ENCODE measurements at places on chromosomes 4 and X.

- no peak for DNase-seq
These were observed 94.7 kb downstream of the EDA2R start for GRCh38 chrX:66544181-66544580.

GRCh38 chrX:31298916-31299315, 227.1 kb upstream of the FTHL17 start:
- no peak for DNase-seq

DNA sequence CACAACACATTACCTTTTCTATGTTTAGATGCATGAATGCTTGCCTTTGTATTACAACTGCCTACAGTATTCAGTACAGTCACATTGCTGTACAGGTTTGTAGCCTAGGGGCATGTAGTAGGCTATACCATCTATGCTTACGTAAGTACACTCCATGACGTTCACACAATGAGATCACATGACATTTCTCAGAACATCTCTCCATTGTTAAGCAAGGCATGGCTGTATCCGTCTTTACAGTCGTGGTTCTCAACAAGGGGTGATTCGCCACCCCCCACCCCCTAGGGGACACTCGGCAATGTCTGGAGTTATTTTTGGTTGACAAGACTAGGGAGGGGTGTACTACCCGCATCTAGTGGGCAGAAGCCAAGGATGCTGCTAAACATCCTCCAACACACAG, 12.1 kb downstream of the CD99L2 start:
- DNase-seq: no peak

DNA sequence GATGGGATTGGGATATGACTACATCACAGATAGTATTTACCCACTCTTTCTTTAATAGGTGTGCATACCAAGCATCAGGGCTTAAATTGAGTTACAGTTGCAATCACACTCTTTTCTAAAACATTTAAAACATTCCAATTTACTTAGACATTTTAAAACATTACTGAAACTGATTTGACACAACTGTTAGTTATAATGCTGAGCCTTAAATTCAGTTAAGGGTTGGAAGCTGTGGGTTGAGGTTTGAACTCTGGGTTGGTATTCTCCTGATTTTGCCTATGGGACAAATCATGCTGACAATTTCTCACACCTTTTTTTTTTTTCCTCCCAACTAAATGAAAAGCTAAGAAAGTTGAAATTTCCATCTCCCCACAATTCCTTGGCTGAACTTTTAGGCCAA, 16.3 kb downstream of the SLIT2 start:
- DNase-seq: no peak

DNA sequence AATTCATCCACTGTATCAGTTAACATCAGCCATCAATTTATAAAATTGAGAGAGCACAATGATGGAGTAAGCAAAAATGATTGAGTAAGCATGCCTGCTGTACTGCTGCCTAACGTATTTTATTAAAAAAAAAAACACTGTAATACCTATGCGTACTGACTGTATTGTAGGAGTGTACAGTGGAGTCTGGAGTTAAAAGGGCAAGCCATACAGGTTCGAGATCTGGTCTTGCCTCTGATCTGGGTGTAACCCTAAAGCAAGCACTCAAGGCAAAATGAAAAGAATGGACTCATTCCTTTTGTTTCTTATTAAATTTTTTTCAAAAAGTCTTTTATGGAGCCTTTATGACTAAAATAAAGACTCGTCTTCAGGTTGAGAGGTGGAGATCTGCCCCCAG, 894.2 kb upstream of the INTU start:
- no peak for DNase-seq

GRCh38 chrX:47933946-47934345, 69.8 kb downstream of the ZNF182 start:
- DNase-seq: no peak

DNA sequence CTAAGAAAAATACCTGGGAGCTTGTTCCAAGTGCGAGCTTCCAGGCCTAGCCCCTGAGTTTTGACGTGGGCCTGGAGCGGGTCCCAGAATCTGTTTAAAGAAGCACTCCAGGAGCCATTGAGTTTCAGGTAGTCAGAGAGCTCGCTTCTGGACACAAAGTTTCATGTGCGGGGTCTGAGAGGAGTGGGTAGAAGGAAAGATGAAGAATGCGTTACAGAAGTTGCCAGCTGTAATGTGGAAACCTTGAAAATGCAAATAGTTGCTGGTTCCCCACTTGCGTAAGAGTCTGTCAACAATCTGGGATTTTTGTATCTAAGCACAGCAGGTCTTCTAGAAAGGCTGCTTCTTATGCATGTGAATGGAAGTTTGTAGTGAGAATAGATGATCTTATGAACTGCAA, 77.5 kb upstream of the CLCN4 start:
- no peak for DNase-seq

DNA sequence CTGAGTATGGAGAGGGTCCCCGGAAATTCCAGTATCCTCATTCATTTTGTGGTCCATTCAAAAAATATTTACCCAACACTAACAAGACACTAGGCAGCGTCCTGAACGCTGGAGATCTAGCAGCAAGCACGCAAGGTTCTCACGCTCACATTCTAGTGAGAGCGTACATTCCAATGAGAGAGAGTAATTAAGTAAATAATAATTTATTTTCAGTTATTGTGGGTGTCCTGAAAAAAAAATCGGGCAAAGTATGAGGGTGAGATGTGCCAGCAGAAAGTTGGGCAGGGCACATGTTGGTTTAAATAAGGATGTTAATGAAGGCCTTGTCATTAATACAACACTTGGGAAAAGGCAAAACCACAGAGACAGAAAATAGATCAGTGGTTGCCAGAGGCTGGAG, 4.0 kb upstream of the TMEM156 start:
- no peak for DNase-seq

DNA sequence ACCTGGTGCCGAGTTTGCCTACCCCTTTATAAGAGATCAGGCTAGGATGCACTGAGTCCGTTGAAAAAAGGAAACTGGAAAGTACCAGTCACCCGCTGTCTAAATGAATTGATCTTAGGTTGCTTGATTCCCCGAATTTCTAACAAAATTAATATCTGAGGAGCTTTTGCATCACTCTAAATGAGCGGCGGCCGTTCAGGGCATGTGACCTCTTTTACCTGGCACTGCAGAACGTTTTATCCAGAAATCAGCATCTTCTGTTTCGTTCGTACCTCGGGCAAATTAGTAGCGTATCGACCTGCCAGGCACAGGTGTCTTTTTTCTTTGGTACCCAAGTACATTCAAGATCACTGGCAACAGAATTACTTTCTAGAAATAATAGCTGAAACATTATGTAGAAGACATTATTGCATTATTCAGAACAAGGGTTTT, 876 bp downstream of the KLHL2 start:
- no peak for DNase-seq

DNA sequence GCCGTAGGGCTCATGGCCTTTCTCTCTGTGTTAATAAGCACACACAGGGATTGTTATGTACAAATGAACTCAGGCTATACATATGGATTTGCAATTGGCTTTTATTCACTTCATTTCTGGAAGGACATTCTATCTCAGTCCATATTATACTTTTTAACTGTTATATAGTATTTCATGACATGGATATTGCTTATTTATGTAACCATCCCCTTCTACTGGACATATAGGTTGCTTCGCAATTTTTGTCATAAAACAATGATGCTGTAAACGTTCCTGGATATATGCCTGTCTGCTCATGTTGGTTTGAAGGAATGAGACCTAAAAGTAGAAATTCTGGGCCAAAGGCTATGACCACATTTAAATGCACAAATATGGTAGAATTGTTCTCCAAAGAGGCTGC, 158.1 kb downstream of the BCOR start:
- DNase-seq: no peak

GRCh38 chr4:132827522-132827921, 321.6 kb upstream of the PCDH10 start:
- DNase-seq: no peak

GRCh38 chr4:55910140-55910539, 38.6 kb upstream of the CEP135 start:
- no peak for DNase-seq

- no peak for DNase-seq
These were observed 30.3 kb upstream of the DDX53 start for GRCh38 chrX:22969411-22969810.

DNA sequence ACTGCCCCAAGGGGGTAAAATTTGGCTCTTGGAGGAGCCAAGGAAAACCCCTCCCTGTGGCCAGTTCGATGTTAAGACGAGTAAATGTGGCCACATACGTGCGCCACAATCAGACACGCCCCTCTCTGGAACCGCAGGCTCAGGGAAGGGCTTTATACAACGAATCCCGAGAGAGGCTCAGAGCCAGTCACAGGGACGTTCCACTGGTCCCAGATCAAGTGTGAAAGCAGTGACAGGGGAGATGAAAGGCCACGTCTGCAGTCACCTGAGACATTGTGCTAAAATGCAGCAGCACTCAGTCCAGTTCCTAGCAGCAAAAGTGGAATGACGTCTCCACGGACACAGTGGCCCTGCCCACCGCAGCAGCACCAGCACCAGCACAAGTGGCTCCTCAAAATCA, 68.0 kb downstream of the ACOX3 start:
- DNase-seq: no peak

DNA sequence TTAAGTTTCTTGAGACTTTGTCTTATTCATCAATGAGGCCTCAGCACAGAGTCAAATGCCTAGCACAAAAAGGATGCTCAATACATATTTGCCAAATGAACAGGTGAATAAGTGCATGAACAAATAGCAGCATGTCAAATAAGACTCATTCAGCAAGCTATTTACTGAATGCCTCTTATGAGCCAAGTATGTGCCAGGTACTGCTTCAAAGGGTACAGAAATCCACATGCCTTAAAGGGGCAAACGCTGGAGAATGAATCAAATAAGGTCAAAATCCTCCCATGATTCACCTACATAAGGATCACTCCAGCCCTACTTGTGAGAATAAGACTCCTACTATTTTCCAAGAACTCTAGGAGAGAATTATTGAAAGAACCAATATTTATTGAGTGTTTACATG, 260.2 kb upstream of the CPEB2 start:
- DNase-seq: no peak

DNA sequence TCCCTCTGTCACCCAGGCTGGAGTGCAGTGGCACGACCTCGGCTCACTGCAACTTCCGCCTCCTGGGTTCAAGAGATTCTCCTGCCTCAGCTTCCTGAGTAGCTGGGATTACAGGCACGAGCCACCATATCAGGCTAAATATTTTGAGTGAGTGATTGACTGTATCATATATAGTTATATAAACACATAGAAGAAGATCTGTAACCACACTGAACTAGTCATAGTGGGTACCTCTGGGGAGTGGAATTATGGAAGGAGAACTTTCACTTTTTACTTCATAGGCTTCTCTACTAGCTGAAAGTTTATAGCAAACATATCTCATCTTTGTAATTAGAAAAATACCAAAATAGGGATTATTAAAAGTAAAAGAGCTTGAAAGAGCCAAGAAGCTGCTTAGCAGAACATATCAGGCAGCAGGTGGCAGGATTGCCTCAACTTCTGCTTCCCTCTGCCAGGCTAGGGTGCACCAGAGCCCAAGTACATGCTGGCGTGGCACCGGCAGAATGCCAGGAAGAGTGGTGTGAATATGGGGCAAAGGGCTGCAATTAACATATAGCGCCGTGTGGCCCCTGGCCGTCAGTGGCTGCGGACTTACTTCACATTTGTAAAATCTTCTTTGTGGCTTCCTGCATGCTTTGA, 39.5 kb upstream of the CD40LG start:
- DNase-seq: no peak

GRCh38 chr4:154928640-154929257, 147.7 kb downstream of the RBM46 start:
- no peak for DNase-seq

- no peak for DNase-seq
These were observed 120.3 kb downstream of the EVC2 start for GRCh38 chr4:5588046-5588445.

DNA sequence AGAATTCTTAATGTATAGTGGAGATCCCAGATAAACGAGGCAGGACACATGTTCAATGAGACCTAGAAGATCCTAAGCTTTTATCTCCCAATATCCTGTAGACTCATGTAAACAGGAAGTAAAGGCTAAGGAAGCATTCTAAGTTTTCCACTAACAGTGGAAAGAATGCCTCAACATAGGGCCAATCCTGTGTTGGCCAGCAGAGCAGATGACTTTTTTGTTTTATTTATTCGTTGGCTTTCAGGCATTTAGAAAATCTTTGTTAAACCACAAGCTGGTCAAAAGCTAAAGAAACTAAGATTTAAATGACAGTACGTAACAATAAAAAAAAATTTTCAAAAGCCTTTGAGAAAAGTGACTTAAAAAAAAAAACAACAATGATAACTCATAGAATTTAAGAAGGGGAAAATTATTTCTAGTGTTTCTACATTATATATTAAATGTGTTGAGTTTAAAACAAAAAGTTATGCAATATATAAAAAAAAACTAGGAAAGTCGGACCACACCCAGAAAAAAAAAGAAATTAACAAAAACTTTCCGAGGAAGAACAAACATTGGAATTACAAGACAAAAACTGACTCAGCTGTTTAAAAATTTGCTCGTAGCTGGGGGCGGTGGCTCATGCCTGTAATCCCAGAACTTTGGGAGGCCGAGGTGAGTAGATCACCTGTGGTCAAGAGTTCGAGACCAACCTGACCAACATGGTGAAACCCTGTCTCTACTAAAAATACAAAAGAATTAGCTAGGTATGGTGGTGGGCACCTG, 759.3 kb downstream of the FSTL5 start:
- DNase-seq: no peak

GRCh38 chrX:15653961-15654360, 10.6 kb downstream of the CLTRN start:
- DNase-seq: no peak

DNA sequence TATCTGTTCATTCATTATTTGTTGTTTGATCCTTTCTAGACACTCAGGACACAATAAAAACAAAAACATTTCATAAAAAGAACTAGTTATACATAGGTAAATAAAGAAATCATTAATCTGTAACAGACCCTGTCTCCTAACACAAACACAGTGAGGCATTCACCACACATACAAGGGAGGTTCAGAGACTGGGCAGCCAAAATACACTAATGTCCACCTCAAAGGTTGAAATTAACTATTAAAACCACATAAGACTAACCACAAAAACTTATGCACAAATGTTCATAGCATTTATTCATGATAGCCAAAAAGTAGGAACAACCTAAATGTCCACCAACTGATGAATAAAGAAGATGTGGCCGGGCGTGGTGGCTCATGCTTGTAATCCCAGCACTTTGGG, 7.8 kb downstream of the PAPSS1 start:
- no peak for DNase-seq

DNA sequence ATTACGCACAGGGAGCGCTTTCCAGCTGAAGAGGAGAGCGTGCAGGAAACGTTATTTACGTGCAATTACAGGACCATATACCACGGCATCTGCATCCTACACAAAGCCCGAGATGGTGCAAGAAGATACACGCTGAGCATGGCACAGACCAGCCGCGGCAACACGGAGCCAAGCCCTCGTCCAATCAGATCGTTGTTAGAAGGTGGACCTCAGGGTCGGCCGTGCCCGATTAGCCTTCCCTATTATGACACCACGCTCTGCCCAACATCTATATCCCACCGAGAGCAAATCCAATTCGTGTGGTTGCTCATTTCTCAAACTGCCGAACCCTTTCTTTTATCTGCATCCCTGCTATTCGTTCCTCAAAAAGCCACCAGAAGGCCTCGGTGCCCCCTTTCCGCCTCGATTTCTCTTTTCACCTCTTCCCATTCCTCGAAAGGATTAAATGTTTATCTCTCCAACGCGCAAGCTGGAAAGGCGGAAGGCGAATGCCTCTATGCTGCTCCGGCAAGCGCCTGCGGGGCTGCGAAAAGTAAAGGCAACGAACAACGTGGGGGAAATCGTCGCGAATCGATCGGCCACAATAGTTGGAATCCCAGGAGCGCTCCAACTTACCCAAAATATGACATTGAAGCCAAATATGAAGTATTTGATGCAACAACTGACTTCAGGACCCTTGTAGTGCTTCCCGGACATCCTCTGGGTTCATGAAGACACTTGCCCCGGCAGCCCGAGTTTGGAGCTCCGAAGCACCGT, 702 bp downstream of the TSPAN5 start:
- no peak for DNase-seq

Measured in vagina (tissue), 2 donors.